Neural cell (in vitro differentiated cells): ENCODE measurements at places on chromosomes 11 and 22. TPM values are rescaled to one million over a fixed set of nuclear protein-coding genes. Genes with fewer than 3 reads are reported as not detected.

Gene MPEG1
- 0.21 TPM in 1 of 2 replicates, not detected in the other for polyA plus RNA-seq

Gene P2RX6
- 0.17 and 0.48 TPM in 2 replicates for polyA plus RNA-seq

Gene RFPL1
- polyA plus RNA-seq, result not detected in 2 replicates

Gene MAP6
- 178 and 200 TPM in 2 replicates for polyA plus RNA-seq

Gene LMF2
- 76.5 and 85.2 TPM in 2 replicates for polyA plus RNA-seq

Gene C11orf87
- polyA plus RNA-seq, result 7.3 and 8.6 TPM in 2 replicates

Gene MED17
- 82.7 and 85.6 TPM in 2 replicates for polyA plus RNA-seq

Gene SORL1
- 6.5 and 6.9 TPM in 2 replicates for polyA plus RNA-seq

Gene PRG3
- not detected in 2 replicates for polyA plus RNA-seq

Gene LRRC74B
- not detected in 2 replicates for polyA plus RNA-seq

Gene RASSF10
- 0.34 TPM in 1 of 2 replicates, not detected in the other for polyA plus RNA-seq

Gene DEFB131B
- not detected in 2 replicates for polyA plus RNA-seq

Gene MYOD1
- not detected in 2 replicates for polyA plus RNA-seq

Gene ADM
- 0.30 and 1.6 TPM in 2 replicates for polyA plus RNA-seq

Gene KCNQ1
- polyA plus RNA-seq, result not detected in 2 replicates

Gene NXPE4
- polyA plus RNA-seq, result not detected in 2 replicates

Gene ZNF202
- 24.6 and 30.4 TPM in 2 replicates for polyA plus RNA-seq

Gene INS
- not detected in 2 replicates for polyA plus RNA-seq

Gene TMEM45B
- polyA plus RNA-seq, result not detected in 2 replicates

Gene SCT
- not detected in 2 replicates for polyA plus RNA-seq

Gene PHETA2
- polyA plus RNA-seq, result 0.22 and 0.42 TPM in 2 replicates

Gene CARNS1
- polyA plus RNA-seq, result not detected in 2 replicates

Gene GRK2
- 47.3 and 59.1 TPM in 2 replicates for polyA plus RNA-seq

Gene ANO1
- polyA plus RNA-seq, result not detected in 2 replicates

Gene C11orf91
- not detected in 2 replicates for polyA plus RNA-seq

Gene TRMU
- polyA plus RNA-seq, result 72.9 and 88.3 TPM in 2 replicates

Gene TREH
- polyA plus RNA-seq, result 0.12 TPM in 1 of 2 replicates, not detected in the other

Gene OTOG
- polyA plus RNA-seq, result 0.08 TPM in 1 of 2 replicates, not detected in the other

Gene TRIM5
- polyA plus RNA-seq, result 0.58 and 2.0 TPM in 2 replicates

Gene A4GALT
- polyA plus RNA-seq, result not detected in 2 replicates

Gene FDXACB1
- 3.0 and 3.1 TPM in 2 replicates for polyA plus RNA-seq

Gene SYT13
- polyA plus RNA-seq, result 60.8 and 65.4 TPM in 2 replicates

Gene OR8D1
- not detected in 2 replicates for polyA plus RNA-seq

Gene OR51I1
- polyA plus RNA-seq, result not detected in 2 replicates

Gene P2RY2
- not detected in 2 replicates for polyA plus RNA-seq

Gene CELSR1
- 0.04 and 0.14 TPM in 2 replicates for polyA plus RNA-seq

Gene MFRP
- not detected in 2 replicates for polyA plus RNA-seq

Gene GRIA4
- 6.3 and 6.6 TPM in 2 replicates for polyA plus RNA-seq

Gene NCF4
- polyA plus RNA-seq, result not detected in 2 replicates

Gene SAA4
- 0.58 TPM in 1 of 2 replicates, not detected in the other for polyA plus RNA-seq

Gene KCNJ11
- 8.0 and 10.6 TPM in 2 replicates for polyA plus RNA-seq

Gene DENND5A
- polyA plus RNA-seq, result 75.6 and 108 TPM in 2 replicates
